Glomerular endothelial cell (primary cell): ENCODE measurements at places on chromosomes 13 and 19. TPM values are rescaled to one million over a fixed set of nuclear protein-coding genes. Genes with fewer than 3 reads are reported as not detected.

GRCh38 chr19:18656337-18657086 lies 19.7 kb downstream of the KLHL26 start:
- no peak for DNase-seq

Gene POGLUT2
- 20.6 and 22.1 TPM in 2 replicates for total RNA-seq

- DNase-seq: no peak
Observed at GRCh38 chr19:3547301-3547731, 8.3 kb downstream of the TEKTIP1 start.

GRCh38 chr13:85009447-85009846 lies 789.8 kb downstream of the SLITRK6 start:
- no peak for DNase-seq

Gene TRPM4
- total RNA-seq: 35.5 and 39.5 TPM in 2 replicates

Gene MISP3
- 0.41 and 0.78 TPM in 2 replicates for total RNA-seq

GRCh38 chr19:51607920-51608562 lies 22.2 kb downstream of the SIGLEC5 start:
- peak; percentile 42 for DNase-seq

DNA sequence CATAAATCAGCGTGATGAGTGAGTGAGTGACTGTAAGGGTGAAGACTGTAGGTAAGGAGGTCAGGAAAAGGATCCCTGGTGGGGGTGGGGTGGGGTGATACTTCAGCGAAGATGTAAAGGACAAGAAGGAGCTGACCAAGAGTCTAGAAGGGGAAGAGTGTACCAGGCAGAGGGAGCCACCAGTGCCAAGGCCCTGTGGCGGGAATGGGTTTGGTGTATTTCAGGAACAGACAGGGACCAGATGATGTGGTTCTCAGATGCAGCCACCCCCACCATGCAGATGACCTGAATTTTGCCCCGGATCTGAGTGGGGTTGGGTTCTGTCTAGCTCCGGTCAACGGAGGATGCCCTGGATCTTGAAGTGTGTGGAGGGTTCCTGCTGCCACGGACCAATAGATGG lies 30.1 kb upstream of the SLC7A10 start:
- no peak for DNase-seq

GRCh38 chr19:34497112-34497805 lies 15.7 kb downstream of the WTIP start:
- DNase-seq: no peak

Gene ELSPBP1
- total RNA-seq: not detected in 2 replicates

Gene HIPK4
- total RNA-seq: 0.05 TPM in 1 of 2 replicates, not detected in the other

Gene CABP5
- not detected in 2 replicates for total RNA-seq

DNA sequence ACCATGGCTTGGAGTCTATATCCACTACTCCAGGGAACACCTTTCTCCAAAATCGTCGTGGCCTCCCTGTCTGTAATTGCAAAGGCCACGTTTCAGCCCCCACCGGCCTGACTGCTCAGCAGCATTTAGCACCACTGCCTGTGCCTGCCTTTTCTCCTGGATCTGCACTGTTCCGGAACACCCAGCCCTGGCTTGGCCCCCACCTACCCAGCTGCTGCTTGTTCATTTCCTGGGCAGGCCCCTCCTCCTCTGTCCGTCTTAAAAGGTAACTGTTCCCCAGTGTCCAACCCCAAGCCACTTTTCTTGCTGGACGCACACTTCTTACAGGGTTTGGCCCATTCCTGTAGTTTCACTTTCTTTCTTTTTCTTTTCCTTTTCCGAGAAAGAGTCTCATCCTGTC lies 8.5 kb upstream of the SYT5 start:
- DNase-seq: no peak

- no peak for DNase-seq
Observed at GRCh38 chr13:98462946-98463345, 114.0 kb downstream of the STK24 start.

DNA sequence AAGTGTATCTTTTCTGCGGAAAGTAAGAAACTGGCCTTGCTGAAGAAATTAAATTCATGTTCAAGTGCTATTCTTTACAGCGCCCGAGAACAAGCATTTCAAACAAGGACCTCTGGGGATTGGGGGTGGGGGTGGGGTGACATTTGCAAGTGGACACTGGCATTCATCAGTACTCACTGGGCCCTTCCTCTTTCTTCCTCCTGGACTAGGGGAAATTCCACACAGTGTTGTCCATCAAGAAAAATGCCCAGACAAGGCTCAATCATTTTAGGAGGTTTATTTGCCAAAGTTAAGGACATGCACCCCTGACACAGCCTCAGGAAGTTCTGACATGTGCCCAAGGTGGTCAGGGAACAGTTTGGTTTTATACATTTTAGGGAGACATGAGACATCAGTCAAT lies 22.9 kb upstream of the OR10H1 start:
- no peak for DNase-seq

Gene CGB2
- not detected in 2 replicates for total RNA-seq

- DNase-seq: no peak
Observed at GRCh38 chr13:110580800-110581199, 19.3 kb upstream of the RAB20 start.

Gene F10
- not detected in 2 replicates for total RNA-seq

DNA sequence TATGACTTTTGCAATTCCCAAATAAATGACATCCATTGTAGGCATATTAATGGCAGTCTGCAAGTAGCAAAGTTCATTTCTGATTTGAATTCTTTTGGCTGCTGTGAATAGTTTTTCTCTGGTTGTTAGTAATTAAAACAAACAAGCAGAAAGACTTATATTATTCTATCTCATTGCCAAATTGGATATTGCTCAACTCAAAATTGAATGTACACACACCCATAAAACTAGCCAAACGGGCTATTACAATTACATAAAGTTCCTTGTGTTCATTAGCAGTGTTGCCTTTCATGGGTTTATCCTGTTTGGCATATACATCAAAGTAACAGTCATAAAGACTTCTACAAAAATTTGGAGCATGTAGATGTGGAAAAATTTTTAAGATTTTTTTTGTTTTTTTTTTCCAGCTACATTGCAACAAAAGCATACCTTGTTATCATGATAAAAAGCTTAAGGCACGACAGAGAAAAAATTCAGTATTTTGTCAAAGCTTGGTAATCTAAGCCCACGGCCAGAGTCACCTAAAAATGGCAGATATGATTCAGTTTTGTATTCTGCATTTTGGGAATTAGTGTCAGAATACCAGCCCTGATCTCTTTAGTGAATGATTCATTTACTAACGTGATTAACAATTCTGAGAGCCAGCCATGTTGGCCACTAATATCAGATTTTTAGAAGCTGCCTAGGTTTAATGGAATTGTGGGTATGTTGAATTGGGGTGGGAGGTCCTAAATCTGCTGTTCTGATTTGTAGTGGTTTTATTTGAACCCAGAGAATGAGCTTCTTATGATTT lies 108.4 kb downstream of the KLF5 start:
- no peak for DNase-seq

- DNase-seq: no peak
Observed at GRCh38 chr13:112256716-112257494, 119.2 kb upstream of the SPACA7 start.

Gene CEACAM19
- 4.4 and 9.0 TPM in 2 replicates for total RNA-seq

- DNase-seq: no peak
Observed at GRCh38 chr13:54687173-54687572, 1658.6 kb downstream of the OLFM4 start.

Gene GZMM
- total RNA-seq: not detected in 2 replicates

- no peak for DNase-seq
Observed at GRCh38 chr13:90541346-90541745, 806.1 kb upstream of the MIR17HG start.

DNA sequence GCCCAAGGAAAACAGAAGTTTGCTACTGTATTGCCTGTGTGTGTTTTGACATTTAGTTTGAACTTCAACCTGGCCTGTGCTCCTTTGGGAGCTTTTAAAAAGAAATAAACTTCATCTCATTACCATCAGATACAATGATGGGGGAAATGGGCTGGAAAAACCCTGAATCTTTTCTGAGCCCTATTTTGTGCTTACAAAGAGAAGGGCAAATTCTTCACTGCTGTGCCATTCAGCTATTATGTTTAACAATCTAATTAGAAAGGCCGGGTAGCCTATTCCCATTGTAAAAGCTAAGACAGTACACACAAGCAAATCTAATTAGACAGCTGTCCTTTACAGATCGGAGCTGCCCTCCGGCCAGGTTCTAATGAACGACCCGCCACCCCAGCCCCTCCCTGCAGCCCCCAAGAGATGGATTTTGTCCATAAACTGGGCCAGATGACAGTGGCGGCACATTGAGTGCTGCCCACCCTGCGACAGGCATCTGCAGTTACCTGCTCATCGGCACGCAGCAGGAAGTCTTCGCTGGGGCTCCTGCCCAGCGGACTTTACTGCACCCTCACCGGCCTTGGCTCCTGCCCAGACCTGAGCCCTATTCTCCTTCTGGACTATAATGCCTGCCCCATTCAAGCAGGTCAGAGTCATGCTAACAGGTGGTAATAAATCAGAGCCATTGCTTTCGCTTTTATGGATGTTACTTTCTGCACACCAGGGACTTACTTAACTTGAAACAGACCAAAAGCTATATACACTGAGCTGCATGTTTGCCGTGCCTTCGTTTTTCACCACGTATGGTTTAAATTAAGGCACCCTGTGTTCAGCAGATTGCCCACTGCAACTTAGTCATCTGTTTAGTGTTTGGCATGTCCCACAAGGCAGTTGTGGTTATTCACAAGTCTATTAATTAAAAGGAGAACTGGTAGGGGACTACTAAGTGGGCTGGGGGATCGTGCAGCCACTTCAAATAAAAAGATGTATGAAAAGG lies 549.6 kb downstream of the FGF9 start:
- no peak for DNase-seq

DNA sequence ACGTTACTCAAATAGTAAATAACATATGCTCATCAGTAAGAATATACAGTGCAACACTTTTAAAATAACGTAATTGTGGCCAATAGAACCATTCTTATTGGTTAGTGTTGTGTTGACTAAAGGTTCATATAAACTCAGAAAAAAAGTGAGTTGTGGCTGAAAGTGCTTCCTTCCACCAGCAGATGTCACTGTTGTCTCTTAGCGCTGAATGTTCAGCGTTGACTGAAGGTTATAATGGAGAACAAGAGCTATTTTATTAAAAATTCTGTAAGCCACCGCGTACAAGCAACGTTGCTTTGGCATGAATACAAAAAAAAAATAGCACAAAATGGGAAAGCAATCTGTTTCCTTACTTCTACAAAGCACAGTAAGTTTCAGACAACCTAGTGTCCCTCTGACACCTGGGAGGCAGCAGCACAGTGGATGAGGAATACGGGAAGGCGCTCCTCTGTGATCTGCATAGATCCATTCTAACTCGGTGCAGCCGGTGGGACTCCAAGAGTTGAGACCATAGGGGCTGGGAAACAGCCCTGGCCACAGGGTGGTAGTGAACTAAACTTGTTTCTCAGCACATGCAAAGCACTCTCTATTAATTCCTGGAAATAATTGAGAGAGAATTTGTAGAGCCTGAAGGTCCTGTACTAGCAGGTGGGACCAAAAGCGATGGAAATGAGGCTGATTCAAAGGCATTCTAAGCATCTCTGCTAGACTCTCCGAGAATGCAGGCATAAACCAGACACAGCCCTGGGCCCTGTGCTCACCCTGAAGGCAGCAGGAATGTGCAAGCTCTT lies 23.9 kb upstream of the OXGR1 start:
- DNase-seq: peak; percentile 55

Gene PLVAP
- 5.4 and 22.9 TPM in 2 replicates for total RNA-seq

- no peak for DNase-seq
Observed at GRCh38 chr19:16470541-16470910, 1.2 kb downstream of the EPS15L1 start.

DNA sequence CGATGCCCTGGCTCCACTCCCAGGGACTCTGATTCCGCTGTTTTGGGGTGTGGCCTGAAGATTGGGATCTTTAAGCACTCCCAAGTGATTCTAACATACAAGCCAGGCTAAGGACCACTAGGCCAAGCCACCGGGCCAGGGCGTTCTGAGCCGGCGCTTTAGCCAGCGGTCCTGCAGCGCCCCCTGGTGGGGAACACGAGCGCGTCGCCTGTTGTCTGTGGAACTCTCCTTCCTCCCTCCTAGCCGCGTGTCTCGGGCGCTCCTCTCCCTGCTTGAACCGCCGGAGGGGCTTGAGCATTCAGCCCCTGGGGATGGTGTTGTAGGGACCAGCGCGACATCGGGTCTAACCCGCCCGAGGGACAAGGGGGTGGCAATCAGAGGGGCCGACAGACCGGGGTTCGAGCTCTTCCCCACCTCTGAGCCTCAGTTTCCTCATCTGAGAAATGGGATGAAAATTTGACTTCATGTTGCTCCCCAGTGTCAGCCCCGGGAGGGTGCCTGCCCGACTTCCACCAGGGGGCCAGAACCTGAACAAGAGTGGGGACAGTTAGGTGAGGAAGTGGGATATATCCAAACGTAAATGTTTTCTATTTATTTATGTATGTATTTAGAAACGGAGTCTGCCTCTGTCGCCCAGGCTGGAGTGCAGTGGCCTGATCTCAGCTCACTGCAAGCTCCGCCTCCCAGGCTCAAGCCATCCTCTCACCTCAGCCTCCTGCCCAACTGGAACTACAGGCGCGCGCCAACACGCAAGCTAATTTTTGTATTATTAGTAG lies 18.0 kb upstream of the PNMA8B start:
- no peak for DNase-seq

Gene STOML3
- total RNA-seq: not detected in 2 replicates

DNA sequence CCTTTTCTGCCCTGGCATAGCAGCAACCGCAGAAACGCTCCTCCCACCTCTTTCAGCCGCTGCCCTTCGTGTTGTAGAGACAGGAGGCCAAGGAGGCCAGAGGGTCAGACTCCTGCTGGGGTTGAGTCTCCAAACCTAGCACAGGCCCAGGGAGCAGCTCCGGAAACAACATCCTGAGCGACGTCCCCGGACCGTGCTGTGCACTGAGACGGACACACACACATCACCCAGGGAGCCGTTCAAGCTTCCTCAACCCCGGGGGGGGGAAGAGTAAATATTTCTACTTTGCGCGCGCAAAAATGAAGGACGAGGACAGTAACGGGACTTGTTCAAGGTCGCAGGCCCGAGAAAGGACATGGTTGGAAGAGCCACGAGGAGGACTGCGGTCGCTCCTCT lies 657 bp downstream of the ZNF550 start:
- DNase-seq: no peak

GRCh38 chr19:2229103-2230032 lies 6.8 kb downstream of the PLEKHJ1 start:
- no peak for DNase-seq

DNA sequence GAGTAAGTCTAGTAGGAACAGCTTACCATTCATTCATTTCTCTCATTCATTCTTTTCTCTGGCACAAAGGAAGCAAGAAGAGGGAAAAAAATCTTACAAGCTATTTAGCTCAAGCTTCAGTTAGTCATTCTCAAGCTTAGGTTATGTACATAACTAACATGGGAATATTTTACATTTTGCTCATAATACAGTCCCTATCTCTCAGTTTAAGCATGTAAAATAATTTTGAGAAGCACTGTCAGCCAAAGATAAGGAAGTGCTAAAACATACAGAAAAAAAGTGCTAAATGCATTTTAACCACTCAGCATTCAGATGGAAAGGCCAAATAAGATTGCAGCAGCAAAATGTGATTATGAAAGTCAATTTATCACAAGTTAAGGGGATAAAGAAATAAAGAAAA lies 7.9 kb downstream of the RBM26 start:
- DNase-seq: no peak

- no peak for DNase-seq
Observed at GRCh38 chr13:27211771-27212364, 39.5 kb upstream of the RPL21 start.

- DNase-seq: no peak
Observed at GRCh38 chr19:48064509-48064908, 20.6 kb upstream of the CABP5 start.

- DNase-seq: no peak
Observed at GRCh38 chr13:101691341-101691860, 238.9 kb downstream of the ITGBL1 start.

GRCh38 chr19:49488046-49488862 lies 846 bp downstream of the RPL13A start:
- DNase-seq: no peak

GRCh38 chr19:40567040-40567749 lies 9.5 kb upstream of the SHKBP1 start:
- DNase-seq: no peak
